Stimulated activated naive CD8-positive, alpha-beta T cell treated with anti-CD3 and anti-CD28 coated beads, Interleukin-15, amount 100 ng/mL, for 72 hours (primary cell): ENCODE measurements at places on chromosomes 11 and 22.

DNA sequence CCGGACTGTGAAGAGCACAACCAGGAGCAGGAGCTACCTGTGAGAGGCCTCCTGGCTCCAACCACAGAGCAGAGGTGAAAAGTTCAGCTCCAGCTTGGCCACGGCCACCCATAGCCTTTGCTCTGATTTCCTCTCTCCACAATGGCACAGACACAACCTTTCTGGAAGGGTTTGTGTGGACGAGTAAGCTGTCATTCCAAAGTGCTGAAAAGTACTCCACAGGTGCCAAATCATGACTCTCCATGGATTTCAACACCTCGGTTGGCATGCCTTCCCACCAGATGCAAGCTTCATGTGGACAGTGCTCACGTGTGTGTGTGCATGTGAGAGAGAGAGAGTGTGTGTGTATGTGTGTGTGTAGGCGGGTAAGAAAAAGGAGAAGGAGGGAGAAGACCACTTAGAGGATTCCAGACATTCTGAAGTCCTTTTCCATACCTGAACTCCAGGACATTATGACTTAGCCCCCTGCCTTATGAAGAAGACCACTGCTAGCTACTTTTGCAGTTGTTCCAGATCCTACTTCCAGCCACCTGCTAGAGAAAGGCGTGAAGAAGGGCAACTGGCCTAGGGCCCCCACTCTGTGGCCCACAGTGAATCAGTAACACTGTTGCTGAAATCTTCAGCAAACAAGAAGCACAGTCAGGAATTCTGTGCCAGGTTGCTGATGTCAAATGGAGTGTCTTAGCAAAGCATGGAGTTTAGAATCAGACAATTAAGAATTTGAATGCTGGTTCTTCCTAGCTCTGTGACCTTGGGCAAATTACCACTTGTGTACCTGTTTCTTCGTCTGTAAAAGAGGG, 13.9 kb upstream of the NAV2 start:
- DNase-seq = no peak

DNA sequence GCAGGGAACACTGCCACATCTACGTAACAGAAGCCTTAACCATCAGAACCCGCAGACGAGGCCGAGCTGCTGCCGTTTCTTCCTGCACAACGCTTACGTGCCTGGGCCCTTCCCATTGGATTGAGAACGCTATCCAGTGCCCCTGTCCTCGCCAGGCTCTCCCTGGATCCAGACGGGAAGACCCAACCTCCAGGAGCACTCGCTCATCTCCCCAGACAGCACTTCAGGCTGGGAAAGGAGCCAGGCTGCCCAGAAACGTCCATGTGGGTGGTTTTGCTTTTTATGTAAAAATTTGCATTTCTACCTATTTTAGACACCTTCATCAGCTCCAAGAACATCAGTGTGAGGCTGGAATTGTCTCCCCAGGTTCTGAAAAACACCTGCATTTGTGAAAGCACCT, 7.3 kb upstream of the CRYBB3 start:
- DNase-seq = no peak

DNA sequence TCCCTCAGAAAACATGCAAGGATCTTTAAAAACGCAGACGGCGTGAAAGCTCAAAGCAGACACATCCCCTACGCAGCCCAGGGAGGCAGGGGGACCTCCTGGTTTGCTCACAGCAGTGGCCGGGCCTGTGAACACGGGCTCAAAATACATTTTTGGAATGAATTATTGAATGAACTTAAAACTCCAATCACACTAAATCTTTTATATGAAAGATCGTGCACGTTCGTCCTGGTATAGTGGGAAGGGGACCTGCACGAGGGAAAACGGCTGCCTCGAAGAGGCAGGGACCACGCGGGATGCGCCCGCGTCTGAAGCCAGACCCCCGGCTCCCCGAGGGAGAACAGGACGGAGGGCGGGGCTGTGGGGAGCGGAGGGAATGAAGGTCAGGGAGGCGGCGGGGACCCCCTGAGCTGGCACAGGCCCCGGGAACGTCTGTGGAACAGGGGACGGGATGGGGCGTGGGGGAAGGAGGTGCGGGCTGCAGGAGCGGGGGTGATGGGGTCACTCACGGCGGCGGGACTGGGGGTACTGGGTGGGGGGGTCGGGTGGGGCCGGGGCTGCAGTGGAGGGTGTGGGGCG, 1.3 kb upstream of the PANX2 start:
- DNase-seq = no peak

GRCh38 chr22:37552524-37553163, 7.6 kb upstream of the CDC42EP1 start:
- no peak for DNase-seq

GRCh38 chr11:20310137-20310536, 53.4 kb upstream of the HTATIP2 start:
- no peak for DNase-seq

GRCh38 chr22:29756341-29756740, 10.5 kb downstream of the ZMAT5 start:
- no peak for DNase-seq

DNA sequence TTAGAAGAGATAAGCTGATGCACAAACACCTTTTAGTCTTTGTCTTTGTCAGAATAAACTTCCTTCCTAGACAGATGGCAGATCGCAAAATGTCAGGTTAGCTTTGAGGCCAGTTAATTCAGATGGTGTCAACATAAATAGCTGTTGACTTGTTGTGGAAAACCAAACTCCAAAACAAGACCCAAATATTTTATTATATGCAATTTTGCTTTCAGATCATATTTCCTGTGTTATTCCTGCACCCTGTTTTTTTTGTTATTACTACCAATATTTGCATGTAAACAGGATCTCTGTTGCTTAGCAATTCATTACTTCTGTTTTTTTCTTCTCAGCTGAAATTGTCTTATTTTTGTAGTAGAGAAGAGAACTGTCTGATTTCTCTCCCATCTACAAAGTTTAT, 316.0 kb downstream of the ETS1 start:
- no peak for DNase-seq

- no peak for DNase-seq
These were observed 10.5 kb downstream of the MUC5AC start for GRCh38 chr11:1168256-1168655.

GRCh38 chr11:46564459-46564858, 29.4 kb downstream of the AMBRA1 start:
- no peak for DNase-seq

DNA sequence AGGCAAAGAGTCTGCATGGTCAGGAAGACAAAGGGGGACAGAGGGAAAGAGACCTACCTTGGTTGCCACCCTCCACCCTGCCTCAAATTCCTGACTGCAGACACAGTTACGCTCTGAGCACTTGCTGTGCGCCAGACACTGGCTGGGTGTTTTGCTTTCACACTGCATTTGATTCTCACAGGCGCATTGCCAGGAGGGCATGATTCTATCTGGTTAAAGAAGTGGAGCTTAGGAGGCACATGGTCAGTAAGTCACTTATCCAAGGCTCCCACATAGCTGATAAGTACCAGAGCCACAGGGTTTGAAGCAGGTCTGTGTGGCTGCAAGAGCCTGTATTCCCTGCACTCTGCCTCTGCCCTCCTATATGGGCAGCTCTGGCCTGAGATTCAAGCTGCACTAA, 103.9 kb downstream of the TIMP3 start:
- DNase-seq = no peak

- no peak for DNase-seq
These were observed 463.0 kb downstream of the NTM start for GRCh38 chr11:131833366-131833765.

DNA sequence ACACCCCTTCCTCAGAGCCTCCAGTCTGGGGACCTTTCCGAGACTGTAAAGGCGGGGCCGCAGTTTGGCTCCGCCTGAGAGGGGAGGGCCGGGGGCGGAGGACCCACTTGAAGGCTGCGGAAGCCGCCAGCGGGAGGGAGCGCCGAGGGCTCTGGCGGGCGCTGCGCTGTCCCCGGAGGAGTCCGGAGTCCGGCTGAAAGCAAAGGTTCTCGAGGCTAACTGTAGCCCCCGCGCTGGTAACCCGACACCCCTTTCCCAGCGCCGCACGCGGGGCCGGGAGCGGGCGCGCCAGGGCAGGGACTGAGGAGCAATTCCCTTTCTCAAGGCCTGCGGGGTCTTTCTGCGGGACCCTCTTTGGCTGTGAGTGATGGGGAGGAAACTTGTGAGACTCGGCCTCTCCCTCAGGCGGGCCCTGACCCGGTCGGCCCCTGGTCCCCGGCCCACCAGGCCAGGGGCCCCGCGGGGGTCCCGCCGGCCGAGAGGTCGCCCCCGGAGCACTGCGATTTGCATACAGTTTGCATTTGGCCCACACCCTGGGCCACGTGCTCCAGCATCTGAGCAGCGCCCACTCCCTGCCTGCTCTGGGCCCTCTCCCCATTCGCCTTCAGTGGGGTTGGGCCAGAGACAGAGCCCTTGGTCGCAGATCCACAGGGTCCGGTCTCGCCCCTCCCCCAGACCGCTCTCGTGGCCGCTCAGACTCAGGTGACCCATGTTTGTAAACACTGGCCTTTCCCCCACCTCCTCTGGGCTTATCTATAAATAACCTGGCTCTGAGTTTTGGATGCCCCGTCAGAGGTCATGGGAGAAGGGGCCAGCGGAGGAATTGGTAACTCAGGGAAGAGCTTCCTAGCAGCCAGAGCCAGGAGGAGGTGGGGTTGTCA, 519 bp upstream of the ART5 start:
- DNase-seq = peak; percentile 21

GRCh38 chr22:32123657-32124056, 35.4 kb downstream of the C22orf42 start:
- no peak for DNase-seq
